ENCODE measurements at places on chromosomes 2 and 18.

DNA sequence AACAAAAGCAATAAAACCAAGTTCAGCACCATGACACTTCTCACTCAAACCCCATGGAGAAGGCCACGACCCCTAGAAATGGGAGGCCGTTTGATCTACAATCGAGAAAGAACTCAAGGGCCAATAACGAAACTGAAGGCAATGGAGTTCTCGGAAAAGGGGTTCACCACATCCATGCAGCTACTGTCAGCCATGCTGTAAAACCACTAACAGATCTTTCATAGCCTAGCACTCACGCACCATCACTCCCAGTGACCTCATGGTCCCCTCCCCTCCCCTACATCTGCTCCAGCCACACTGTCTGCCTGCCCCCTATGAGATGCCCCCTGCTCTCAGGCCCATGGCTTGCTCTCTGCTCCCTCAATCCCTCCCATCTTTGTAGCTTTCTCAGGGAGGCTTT lies 135.3 kb downstream of the TMEM163 start:
- DNase-seq, result no peak

DNA sequence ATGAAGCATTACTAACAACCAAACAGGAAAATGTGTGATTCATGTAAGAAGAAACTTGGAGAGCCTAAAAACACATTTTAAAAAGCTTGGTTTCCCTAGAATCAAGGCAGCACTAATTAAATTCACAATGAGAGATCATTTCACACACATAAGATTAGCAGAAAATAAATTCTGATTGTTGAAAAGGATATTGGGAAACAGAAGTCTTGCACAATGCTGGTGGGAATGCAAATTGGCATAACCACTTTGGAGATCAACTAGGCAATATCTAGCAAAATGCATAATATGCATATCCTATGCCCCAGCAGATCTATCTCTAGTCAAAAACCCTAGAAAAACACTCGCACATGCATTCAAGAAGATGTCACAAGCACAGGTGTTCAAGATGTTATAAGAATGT lies 75.3 kb upstream of the SIX3 start:
- no peak for DNase-seq

GRCh38 chr2:107132070-107132469 lies 246.1 kb upstream of the ST6GAL2 start:
- DNase-seq, result no peak

- no peak for DNase-seq
Observed at GRCh38 chr2:10838734-10839133, 26.1 kb upstream of the PDIA6 start.

DNA sequence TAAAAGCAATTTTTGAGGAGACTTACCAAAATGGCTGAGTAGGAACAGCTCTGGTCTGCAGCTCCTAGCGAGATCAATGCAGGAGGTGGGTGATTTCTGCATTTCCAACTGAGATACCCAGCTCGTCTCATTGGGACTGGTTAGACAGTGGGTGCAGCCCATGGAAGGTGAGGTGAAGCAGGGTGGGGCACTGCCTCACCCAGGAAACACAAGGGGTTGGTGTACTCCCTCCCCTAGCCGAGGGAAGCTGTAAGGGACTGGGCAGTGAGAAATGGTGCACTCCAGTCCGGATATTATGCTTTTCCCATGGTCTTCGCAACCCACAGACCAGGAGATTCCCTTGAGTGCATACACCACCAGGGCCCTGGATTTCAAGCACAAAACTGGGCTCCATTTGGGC lies 419.0 kb downstream of the NUP35 start:
- no peak for DNase-seq

DNA sequence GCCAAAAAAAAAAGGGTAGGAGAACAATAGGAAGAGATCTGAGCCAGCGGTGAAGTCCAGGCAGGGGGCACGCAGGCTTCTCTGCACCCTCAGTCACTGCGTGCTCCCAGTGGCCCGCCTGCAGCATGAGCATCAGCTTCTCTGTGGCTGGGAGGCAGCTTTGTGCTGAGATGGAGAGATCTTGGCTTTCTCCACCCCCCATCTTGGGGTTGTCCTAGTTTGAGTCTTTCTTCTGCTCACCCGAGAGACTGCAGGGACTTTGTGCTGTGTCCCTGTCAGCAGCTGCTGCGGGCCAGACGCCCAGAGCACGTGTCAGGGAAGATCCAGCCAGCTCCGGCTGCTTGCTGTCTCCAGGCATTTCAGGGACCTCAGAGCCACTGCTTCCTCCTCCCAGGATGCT lies 20.3 kb downstream of the TRAPPC12 start:
- no peak for DNase-seq

DNA sequence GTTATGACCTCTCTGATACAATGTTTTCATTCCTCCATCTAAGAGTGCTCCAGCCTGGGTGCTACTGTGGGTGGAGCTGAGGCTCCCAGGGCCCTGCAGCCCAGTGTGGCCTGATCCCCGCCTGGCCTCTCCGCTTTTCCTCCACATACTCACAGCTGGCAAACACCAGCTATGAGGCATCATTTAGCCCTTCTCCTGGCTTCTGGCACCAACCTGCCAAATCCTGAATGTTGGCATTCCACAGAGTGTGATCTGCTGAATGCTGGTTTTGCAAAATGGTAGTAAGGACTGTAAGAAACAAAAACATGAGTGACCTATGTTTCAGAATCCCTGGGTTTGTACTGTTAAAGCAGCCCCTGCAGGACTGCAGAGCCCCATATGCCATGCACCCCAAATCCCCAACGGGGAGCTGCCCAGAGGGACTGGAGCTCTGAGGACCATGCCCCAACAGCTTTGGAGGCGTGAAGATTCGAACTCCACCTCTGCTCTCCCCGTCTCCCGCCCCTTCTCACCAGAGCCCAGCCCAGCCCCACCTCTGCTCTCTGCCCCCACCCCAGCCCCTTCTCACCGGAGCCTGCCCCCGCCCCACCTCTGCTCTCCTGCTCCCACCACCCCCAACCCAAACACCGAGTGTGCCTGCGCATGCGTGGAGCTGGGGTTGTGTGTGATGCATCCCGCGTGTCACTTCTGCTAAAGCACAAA lies 4.2 kb downstream of the SLC66A2 start:
- no peak for DNase-seq

DNA sequence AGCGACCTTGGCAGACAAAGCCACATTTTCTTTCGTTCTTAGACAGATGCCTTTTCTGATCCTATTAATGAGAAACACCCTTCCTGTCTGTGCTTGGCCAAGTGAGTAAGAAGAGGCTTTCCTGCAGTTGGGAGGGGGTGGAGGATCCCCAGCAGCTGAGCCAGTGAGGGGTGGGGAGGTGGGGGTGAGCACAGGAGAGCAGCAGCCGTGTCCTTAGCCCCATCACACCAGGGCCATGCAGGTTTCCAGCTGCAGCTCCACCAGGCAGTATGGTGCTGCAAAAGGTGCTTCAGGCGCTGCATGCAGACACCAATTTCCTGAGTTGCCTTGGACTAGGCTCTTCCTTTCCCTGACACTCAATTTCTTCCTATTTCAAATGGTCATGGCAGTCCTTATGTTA lies 123.3 kb upstream of the SIX2 start:
- DNase-seq, result no peak

GRCh38 chr2:124609667-124610066 lies 584.6 kb downstream of the CNTNAP5 start:
- DNase-seq, result no peak

GRCh38 chr18:2627821-2628276 lies 27.7 kb upstream of the SMCHD1 start:
- DNase-seq, result no peak

DNA sequence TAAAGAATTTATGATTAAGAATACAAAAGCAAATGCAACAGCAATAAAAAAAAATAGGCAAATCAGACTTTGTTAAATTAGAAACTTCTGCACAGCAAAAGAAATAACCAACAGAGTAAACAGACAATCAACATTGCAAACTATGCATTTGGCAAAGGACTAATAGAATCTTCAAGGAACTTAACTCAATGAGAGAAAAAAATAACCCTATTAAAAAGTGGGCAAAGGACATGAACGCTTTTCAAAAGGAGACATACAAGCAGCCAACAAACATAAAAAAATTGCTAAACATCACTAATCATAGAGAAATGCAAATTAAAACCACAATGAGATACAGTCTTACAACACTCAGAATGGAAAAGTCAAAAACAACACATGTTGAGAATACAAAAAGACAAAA lies 166.0 kb upstream of the DSEL start:
- DNase-seq, result no peak

DNA sequence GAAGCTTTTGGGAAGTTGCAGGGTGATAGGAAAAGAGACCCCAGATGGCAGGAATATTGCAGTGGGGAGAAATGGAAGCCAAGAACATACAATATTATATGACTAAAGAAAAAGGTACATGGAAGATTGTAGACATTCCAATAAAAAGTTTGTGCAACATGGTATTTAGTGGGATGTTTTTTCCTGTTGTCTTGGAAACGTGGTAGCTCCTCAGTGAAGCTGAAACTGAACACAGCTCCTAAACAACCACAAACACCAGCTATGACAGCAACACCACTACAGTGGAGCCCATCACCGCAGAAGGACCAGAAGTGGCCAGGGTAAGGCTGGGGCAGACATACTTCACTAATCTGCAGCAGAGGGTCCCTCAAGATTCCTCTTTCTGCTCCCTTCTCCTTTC lies 246.8 kb downstream of the CDH20 start:
- DNase-seq, result no peak

- no peak for DNase-seq
Observed at GRCh38 chr18:50632895-50633515, 73.1 kb downstream of the MAPK4 start.

DNA sequence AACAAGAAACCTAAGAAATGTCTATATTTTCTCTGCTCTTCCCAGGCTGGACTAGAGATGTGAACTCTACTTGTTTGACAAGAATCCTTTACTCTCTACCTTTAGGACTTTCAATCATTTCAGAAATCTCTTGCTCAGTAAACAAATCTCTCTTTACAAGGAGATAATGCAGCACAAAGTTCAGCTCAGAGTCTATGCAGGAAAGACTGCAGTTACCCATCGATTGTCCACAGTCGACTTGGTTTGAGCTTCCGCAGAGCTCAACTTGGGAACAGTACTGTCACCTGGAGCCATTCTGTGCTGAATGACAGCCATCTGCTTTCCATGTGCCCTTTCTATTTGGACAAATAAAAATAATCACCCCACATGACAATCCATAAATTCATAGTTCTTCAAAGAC lies 259.7 kb upstream of the STON1 start:
- no peak for DNase-seq

DNA sequence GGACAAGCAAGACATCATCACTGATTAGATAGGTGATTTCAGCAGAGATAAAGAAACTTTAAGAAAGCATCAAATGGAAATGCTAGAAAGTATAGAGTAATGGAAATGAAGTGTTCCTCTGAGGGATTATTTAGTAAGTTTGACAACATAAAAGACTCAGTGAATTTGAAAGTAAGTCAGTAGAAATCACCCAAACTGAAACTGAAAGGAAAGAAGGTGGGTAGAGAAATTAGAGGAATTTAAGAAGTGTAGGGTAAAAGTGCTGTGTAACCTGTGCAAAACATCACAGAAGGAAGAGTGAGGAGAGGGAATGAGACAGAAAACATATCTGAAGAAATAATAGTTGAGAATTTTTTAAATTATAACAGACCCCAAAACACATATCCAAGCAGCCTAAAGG lies 343.1 kb downstream of the CBLN2 start:
- DNase-seq, result no peak

DNA sequence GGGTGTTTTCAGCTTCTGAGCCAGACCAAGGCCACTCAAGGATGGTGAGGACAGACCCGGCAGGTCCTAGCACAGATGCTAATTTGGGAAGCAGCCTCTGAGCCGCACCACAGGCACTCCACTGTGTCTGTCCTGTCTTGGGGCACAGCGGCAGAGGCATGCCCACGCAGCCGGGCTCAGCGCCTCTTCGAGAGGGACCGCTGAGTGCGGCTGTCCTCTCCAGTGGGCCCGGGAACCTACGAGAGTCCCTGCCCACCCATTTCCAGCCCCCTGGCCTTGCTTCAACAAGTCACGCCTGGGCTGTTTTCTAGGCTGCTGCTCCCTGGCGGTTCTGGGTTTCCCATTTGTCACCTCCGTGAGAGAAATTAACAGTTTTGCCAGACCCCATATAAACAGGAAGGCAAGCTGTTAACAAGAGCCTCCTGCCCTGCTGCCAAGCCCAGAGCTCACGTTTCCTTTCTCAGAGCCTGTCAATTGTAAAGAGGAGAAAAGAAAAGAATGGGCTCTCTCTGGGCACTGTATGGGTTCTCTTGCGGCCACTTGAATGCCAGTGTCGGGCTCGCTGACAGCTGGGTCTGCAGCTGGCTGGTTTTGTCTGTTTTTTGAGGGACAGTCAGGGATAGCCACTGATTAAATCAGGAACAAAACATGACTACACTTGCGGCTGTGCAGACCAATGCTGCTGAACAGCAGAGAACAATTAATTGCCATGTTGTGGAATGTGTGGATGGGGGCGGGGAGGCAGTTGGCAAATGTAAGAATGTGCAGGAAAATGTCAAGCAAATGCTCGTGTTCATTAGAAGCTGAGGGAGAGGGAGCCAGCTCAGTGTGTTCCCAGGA lies 30.6 kb downstream of the TMEM17 start:
- no peak for DNase-seq

DNA sequence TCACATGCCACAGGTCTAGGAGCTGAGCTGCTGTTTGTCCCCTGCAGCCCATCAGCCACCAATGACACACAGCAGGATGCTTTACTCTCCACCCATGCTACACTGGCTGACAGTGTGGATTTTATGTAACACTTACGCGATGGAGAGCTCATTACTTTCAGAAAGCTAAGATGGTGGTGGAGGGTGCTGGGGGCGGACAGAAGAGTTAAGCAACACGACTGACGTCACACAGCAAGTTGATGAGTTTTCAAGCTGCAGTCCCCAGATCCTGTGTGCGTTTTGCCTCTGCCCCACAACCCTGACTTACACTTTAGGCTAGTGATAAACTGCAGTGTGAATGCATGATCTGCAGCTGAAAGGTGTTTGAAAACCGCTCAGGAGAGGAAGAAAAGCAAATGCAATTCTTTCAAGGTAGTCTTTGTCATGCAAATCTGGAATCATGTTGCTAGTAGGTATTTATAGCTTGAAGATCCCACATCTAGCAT lies 42.4 kb downstream of the MRPS5 start:
- no peak for DNase-seq

DNA sequence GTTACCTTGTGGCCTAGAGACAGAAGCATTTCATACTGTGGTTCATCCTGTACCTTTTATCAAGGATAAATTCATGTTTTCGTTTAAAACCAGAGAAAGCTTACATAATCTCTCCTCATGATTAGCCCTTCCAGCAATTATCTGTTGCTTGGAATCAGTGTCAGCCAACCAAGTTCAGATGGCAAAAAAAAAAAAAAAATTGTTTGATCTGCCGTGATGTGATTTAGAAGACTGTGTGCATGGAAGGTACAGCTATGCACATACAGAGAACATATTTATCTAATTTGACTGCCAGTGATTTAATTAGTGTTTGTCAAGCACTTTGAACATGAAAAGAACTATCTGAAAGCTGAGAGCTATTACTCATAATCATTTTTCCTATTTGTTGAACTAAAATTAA lies 180.9 kb downstream of the ZEB2 start:
- DNase-seq, result no peak

DNA sequence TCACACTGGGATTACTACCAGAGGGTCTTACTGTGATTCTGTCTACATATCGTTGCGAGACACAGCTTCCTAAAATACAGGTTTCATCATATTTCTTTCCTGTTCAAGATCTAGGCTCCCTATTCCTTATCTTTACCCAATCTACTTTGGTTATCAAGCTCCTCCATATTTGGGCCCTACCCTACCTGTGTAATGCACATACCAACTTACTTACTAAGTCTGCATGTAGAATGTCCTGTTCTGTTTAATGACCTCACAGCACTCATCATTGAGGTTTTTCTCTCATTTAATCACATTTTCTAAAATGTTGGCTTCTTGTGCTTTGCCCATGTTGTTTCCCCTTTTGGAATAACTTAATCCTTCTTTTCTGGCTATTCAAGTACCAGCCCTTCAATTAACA lies 551.1 kb downstream of the ZEB2 start:
- DNase-seq, result no peak

GRCh38 chr2:120579916-120580685 lies 155.6 kb upstream of the GLI2 start:
- no peak for DNase-seq

All from fibroblast of skin of left biceps (primary cell).